Endodermal cell (in vitro differentiated cells): ENCODE measurements at places on chromosomes 2 and 18. TPM values are rescaled to one million over a fixed set of nuclear protein-coding genes. Genes with fewer than 3 reads are reported as not detected.

GRCh38 chr18:51074605-51075004 is 44.6 kb downstream of the SMAD4 start:
- H3K27me3 ChIP-seq, result no peaks in the 10 kb centered on the region
- H3K4me3 ChIP-seq, result no peak overlapping the region
- no peaks in the 10 kb centered on the region for H3K4me1 ChIP-seq
- no peak for DNase-seq
- H3K36me3 ChIP-seq, result peaks cover 79% of the 10 kb centered on the region

DNA sequence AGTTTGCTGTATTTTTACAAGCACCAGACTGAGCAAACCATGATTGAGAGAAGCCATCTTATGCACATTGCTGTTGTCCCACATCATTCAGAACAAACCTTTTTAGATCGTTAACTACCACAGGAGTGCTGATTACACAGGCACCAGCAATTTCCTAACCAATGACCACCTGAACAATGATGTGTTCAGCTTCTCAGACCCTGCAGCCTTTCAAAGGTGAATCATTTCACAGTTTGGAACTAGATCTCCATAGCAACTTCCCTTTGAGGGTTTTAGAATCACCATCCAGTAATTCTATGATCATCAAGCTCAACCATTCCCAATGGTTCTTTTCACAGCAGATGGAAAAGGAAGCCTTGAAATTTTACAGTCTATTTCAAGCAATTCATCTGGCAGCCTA is 71.4 kb downstream of the OLA1 start:
- H3K4me3 ChIP-seq, result no peak overlapping the region
- no peak overlapping the region for H3K27ac ChIP-seq
- no peaks in the 10 kb centered on the region for H3K27me3 ChIP-seq
- no peak for DNase-seq

DNA sequence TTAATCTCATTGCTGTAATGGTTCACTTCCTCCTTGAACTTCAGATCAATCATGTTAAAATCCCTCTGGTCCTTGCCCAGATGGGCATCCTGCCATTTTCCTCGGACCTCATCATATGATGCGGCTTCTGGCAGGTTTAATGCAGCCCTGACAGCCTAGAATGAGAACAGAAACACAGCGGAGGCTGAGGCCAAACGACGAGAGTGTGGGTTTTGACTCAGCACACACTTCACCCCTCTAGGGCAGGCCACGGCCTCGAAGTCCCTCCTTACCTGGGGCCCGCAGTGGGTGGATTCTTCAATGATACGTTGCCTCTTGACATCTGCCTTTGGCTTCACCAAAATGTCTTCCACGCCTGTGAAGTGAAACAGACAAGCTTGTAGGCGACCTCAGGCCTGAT is 56.8 kb downstream of the POLR1A start:
- peaks cover 3% of the 10 kb centered on the region for H3K4me1 ChIP-seq
- peaks cover 90% of the 10 kb centered on the region for H3K36me3 ChIP-seq
- DNase-seq, result peak; percentile 11
- no peak overlapping the region for H3K4me3 ChIP-seq
- no peak overlapping the region for H3K27ac ChIP-seq

DNA sequence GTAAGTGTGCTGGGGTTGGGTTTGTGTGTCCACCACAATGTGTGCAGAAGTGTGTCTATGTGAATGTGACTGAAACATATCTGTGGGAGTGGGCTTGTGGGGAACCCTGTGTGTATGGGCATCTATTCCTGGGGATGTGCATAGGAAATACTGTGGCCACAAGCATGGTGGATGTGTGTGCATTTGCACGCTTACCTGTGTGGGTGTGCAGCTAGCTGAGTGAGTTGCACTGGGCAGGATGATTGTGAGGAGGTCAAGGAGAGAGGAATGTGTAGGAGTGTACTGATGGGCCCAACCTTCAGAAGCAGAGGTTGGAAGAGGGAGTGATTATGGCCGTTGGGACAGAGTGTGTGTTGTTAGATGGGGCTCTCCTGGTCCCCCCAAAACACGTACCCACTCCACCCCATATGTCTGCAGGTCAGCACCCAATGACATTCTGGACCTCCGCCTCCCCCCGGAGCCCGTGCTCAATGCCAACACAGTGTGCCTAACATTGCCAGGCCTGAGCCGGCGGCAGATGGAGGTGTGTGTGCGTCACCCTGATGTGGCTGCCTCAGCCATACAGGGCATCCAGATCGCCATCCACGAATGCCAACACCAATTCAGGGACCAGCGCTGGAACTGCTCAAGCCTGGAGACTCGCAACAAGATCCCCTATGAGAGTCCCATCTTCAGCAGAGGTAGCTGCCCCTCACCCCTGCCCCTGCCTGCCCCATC is 1.2 kb downstream of the WNT10A start:
- no peaks in the 10 kb centered on the region for H3K36me3 ChIP-seq
- H3K27ac ChIP-seq, result no peak overlapping the region
- no peak for DNase-seq
- peaks cover 97% of the 10 kb centered on the region for H3K27me3 ChIP-seq

DNA sequence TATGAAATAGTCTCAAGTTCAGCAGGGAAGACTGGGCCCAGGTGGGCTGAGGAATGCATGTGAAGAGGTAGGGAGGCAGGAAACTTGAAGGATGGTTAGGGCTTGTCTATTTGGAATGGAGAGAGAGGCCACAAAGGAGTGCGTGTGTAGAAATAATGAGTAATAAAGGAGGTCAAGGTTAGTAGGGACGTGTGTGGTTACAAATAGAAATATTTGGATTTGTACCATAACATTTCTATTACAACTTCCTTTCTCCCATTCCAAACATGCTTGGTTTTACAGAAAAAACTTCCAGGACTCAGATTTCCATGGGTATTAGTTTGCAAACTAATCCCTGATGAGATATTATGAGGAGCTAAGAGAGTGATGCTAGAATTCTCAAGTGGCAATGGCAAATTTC is 280.6 kb downstream of the NCKAP5 start:
- no peak overlapping the region for H3K27ac ChIP-seq
- no peaks in the 10 kb centered on the region for H3K27me3 ChIP-seq
- no peaks in the 10 kb centered on the region for H3K36me3 ChIP-seq

DNA sequence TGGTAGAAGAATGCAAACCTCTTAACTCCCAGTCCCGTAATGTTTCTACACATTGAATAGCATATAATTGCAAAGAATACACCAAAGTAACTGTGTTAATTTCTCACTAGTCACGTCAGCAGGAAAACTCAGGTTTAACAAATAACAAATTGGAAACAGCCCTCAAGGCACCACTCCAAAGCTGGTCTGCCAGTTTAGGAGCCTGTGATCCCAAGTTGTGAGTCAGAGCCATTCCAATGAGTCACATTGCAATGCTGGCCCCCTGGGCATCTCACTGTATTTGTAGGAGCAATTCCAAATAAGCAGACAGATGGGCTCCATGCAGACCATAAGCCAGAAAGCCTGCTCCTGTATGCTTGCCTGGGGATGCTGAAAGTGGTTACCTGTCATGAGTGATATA is 143.2 kb upstream of the SETBP1 start:
- no peaks in the 10 kb centered on the region for H3K4me1 ChIP-seq
- H3K4me3 ChIP-seq, result no peak overlapping the region
- H3K27ac ChIP-seq, result no peak overlapping the region
- no peaks in the 10 kb centered on the region for H3K36me3 ChIP-seq

GRCh38 chr18:45954070-45954934 is 12.8 kb downstream of the EPG5 start:
- DNase-seq, result no peak
- no peaks in the 10 kb centered on the region for H3K27me3 ChIP-seq
- H3K4me1 ChIP-seq, result no peaks in the 10 kb centered on the region
- H3K4me3 ChIP-seq, result no peak overlapping the region
- H3K27ac ChIP-seq, result no peak overlapping the region
- peaks cover 61% of the 10 kb centered on the region for H3K36me3 ChIP-seq

DNA sequence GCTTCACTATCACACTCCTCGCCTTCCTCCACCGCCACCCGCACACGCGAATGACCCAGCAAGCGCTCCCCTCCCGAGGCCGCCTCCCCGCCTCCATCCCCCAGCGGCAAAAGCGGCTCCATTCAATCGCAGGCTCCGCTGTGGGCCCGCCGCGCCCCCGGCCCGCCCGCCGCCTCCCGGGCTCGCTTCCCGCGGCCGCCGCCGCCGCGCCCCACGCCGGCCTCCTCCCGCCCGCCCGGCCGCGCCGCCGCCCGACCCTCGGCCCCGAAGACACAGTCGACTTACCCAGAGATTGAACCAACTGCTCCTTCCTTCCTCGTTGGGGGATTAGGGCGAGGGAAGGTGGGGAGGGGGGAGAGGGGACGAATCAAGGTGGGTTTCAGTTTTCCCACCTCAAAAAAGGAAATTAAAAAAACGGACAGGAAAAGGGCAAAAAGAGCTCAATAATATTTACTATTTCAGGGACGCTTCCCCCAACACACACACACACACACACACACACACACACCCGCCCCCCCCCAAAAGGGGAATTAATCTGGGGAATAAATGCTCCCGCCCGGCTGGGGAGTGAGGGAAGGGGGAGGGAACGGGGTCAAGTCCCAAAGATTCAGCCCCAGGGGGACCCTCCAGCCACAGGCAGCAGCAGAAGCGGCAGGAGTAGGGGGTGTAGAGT is 743 bp downstream of the XPO1 start:
- peaks cover 14% of the 10 kb centered on the region for H3K36me3 ChIP-seq
- peak overlapping the region; percentile 100 for H3K4me3 ChIP-seq
- no peak for DNase-seq
- no peaks in the 10 kb centered on the region for H3K27me3 ChIP-seq

DNA sequence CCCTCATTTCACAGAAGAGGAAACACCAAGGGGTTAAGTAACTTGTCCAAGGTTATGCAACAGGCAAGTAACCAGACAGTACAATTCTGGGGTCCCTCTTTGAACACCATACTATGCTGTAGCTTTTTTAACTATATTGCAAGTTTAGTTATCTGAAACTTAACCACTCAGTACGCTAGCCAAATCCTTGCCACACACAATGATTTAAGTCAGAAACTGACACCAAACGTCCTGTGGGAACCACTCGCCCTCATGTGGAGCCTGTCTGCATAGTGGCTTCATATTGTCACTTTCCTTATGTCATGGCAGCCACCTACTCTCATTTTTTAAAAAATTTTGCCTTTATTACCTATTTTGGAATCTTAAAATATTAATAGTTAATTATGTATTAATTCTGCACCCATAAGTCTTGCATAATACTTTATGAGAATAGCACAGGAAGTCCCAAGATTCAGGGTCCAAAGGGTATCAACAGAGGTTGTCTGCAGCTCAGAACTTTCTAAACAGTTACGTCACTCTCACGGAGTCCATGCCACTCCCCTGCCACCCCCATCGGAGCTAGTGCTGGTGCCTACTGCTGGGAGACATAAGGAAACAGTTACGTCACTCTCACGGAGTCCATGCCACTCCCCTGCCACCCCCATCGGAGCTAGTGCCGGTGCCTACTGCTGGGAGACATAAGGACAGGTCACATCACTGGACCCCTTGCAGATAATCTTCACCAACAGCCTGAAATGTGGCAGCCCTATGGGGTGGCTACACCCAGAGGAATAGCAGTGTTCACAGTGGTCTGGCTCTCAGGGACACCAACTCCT is 99.0 kb downstream of the L3MBTL4 start:
- no peaks in the 10 kb centered on the region for H3K27me3 ChIP-seq
- no peak overlapping the region for H3K27ac ChIP-seq
- no peaks in the 10 kb centered on the region for H3K36me3 ChIP-seq
- H3K4me3 ChIP-seq, result no peak overlapping the region
- no peak for DNase-seq

GRCh38 chr2:148292431-148292830 is 271.5 kb downstream of the MBD5 start:
- H3K27me3 ChIP-seq, result no peaks in the 10 kb centered on the region
- no peak overlapping the region for H3K4me3 ChIP-seq
- H3K4me1 ChIP-seq, result no peaks in the 10 kb centered on the region
- H3K36me3 ChIP-seq, result no peaks in the 10 kb centered on the region
- no peak for DNase-seq

GRCh38 chr18:27616324-27616723 is 431.2 kb upstream of the CHST9 start:
- H3K27ac ChIP-seq, result no peak overlapping the region
- no peaks in the 10 kb centered on the region for H3K36me3 ChIP-seq
- no peaks in the 10 kb centered on the region for H3K27me3 ChIP-seq
- DNase-seq, result no peak

- H3K4me1 ChIP-seq, result no peaks in the 10 kb centered on the region
- peaks cover 11% of the 10 kb centered on the region for H3K27me3 ChIP-seq
- H3K27ac ChIP-seq, result no peak overlapping the region
- no peaks in the 10 kb centered on the region for H3K36me3 ChIP-seq
These were observed 795.6 kb downstream of the CPS1 start for GRCh38 chr2:211351987-211352386.

DNA sequence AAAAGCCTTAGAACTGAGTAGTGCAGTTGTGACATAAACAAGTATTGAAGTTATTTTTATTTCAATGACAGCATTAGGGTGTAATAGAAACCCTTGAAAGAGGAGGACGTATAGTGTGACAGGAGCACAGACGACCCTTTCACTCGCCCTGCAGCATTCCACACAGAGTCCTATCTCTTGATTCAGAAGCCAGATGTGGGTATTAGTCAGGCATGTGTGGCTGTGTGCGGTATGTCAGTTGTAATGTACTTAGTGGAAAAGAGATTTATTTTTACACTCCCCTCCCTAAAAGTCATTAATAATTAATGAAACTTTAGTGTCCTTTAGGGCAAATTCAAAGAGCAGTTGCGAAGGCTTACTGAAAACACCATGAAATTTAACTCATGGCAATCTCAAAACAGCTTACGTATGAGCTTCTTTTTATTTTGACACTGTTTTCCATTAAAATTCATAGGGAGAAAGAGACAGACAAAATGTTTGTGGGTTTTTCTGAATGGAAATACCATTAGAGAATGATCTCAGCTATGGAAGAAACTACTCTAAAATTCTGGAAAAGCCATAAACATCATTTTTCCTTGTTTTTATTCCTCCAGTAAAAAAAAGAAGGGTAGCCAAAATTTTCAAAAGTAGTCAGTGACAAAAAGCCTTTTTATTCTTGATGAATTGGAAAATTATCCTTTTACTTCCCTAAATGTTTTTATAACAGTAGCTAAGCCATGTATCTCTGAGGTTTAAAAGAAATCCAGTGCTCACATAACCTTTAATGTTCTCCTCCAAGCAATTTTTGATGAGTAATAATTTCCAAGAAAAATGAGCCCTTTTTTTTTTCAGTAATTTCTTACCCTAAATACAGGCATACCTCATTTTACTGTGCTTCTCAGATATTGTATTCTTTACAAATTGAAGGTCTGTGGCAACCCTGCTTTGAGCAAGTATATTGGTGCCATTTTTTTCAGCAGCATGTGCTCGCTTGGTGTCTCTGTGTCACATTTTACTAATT is 84.0 kb upstream of the DSEL start:
- no peak overlapping the region for H3K27ac ChIP-seq
- H3K4me1 ChIP-seq, result no peaks in the 10 kb centered on the region
- no peaks in the 10 kb centered on the region for H3K36me3 ChIP-seq
- H3K27me3 ChIP-seq, result no peaks in the 10 kb centered on the region
- no peak for DNase-seq

- H3K4me3 ChIP-seq, result no peak overlapping the region
- no peak overlapping the region for H3K27ac ChIP-seq
- no peaks in the 10 kb centered on the region for H3K4me1 ChIP-seq
These were observed 42.9 kb upstream of the KLHL29 start for GRCh38 chr2:23342075-23342474.

- no peaks in the 10 kb centered on the region for H3K36me3 ChIP-seq
- H3K27me3 ChIP-seq, result peaks cover 8% of the 10 kb centered on the region
- H3K4me1 ChIP-seq, result peaks cover 7% of the 10 kb centered on the region
- peak; percentile 61 for DNase-seq
- H3K4me3 ChIP-seq, result peak overlapping the region; percentile 37
These were observed 47.1 kb downstream of the CDCA7 start for GRCh38 chr2:173401716-173402326.

ROCK2 gene
- 16.6 to 28.0 TPM (median 27.2 TPM) in 3 replicates for total RNA-seq

DAW1 gene
- 0.27 to 0.93 TPM in 2 of 3 replicates, not detected in the other for total RNA-seq

MALL gene
- 5.0 and 5.2 TPM in 2 replicates for total RNA-seq

ORC2 gene
- total RNA-seq, result 67.1 to 131 TPM (median 129 TPM) in 3 replicates

GALNT14 gene
- total RNA-seq, result 1.4 and 2.1 TPM in 2 replicates

FAM98A gene
- total RNA-seq, result 23.3 to 48.4 TPM (median 46.7 TPM) in 3 replicates
